ENCODE measurements at places on chromosomes 12 and 14.

DNA sequence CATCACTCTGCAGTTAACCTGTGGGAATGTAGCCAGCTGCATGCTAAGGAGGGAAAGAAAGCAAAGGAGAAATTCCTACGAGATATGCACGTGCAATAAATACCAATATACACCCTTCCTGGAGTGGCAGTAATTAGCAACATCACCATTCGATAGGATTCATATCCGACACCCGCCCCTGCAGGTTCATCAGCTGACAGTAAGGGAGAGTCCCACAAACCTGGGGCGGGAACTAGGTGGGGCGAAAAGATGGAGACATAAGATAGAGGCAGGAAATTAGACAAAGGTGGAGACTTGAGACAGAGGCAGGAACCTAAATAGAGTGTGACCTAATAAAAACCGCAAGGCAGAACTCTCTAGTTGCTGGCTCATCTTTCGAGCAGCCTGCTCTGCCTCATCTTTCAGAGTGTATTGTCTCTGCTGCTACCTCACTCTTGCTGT, 51.6 kb downstream of the PLEKHG3 start:
- no peak for DNase-seq

- no peak for DNase-seq
Observed at GRCh38 chr12:93089805-93090569, 160.9 kb upstream of the EEA1 start.

- DNase-seq: no peak
Observed at GRCh38 chr12:116194935-116195431, 82.5 kb downstream of the MED13L start.

- DNase-seq: no peak
Observed at GRCh38 chr12:102971227-102971626, 13.8 kb downstream of the ASCL1 start.

- no peak for DNase-seq
Observed at GRCh38 chr14:31993521-31993951, 83.6 kb upstream of the ARHGAP5 start.

GRCh38 chr12:95608252-95609033, 57.2 kb upstream of the USP44 start:
- no peak for DNase-seq

- DNase-seq: no peak
Observed at GRCh38 chr12:22325218-22325617, 9.3 kb downstream of the ST8SIA1 start.

- DNase-seq: no peak
Observed at GRCh38 chr14:35215110-35215813, 76.9 kb upstream of the PSMA6 start.
